ENCODE measurements at places on chromosomes 7 and 10. TPM values are rescaled to one million over a fixed set of nuclear protein-coding genes. Genes with fewer than 3 reads are reported as not detected.

DNA sequence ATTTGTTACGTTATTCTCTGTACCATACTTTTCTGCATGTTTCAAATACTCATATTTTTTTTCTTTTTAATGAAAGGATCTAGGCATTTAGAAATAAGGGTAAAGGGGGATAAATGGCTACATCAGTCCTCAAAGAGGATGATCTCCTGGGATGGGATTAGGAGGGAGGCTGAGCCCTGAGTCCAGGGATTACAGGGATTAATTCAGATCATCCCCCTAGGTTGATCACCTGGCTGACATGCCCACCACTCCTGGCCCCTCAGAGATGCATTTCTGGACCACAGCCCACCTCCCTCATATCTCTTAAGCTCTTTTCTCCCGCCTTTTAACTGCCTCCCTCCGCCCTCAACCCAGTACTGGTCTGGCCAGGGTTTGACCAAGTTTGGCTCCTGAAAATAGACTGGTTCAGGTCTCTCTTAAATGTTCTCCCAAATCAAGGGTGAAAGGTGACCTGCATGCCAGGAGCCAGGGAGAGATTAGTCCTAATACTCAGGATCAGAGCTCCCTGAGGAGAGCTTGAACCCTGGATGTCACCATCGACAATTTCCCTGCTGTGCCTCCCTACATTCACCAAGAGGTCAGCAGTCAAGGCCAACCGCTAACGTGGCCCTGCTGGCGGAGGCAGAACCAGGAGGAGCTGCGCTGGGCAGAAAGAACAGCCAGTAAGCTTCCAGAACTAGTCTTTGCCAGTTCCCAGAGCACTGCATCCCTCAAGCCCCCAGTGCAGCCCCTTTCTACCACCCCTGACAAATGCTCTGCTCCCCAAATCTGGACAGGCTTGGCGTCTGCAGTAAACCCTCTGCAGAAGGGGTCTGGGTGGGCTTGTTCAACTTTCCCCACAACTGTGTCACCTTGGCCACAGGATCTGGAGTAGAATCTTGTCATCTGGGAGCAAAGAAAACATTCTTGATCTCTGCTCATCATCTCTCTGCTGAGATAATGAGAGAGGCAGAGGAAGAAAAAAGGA lies 3.0 kb upstream of the CCDC136 start:
- peaks cover 7% of the 10 kb centered on the region for H3K27me3 ChIP-seq
- peaks cover 9% of the 10 kb centered on the region for H3K4me1 ChIP-seq
- H3K4me3 ChIP-seq, result peak overlapping the region; percentile 44
- no peaks in the 10 kb centered on the region for H3K36me3 ChIP-seq
- no peak for DNase-seq

Gene GTF2IRD2
- 9.3 TPM for total RNA-seq

- H3K4me3 ChIP-seq, result peak overlapping the region; percentile 34
- no peaks in the 10 kb centered on the region for H3K36me3 ChIP-seq
- H3K4me1 ChIP-seq, result peaks cover 24% of the 10 kb centered on the region
Observed at GRCh38 chr10:72316386-72316700, 38.4 kb downstream of the DNAJB12 start.

Gene APBB1IP
- not detected for total RNA-seq

DNA sequence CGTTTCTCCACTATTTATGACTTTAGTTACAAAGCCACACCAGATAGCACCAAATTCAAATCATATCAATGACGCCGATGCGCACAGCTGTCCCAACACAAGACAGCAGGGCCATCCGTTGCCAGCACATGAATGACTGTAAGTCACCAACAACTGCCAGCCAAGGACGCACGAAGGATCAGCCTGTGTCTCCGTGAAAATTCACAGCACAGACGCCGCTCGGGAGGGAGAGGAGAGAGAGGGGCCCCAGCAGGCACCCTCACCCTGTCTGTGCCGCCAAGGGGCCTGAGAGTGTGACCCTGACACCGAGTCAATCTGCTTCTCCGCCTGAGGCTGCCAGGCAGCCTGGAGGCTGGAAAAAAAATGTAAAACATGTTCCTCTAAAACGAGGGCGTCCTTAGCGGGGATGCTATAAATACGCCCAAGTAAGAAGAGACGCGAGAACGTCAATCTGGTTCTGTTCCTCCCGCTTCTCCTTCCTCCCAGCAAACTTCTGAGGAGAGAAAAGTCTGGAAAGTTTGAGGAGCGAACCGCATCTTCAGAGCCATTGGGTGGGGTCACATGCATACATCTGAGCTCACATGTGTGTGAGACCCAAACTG lies 111.2 kb downstream of the PTPRN2 start:
- no peak overlapping the region for H3K27ac ChIP-seq
- no peak overlapping the region for H3K4me3 ChIP-seq
- H3K4me1 ChIP-seq, result peaks cover 29% of the 10 kb centered on the region
- no peak for DNase-seq

DNA sequence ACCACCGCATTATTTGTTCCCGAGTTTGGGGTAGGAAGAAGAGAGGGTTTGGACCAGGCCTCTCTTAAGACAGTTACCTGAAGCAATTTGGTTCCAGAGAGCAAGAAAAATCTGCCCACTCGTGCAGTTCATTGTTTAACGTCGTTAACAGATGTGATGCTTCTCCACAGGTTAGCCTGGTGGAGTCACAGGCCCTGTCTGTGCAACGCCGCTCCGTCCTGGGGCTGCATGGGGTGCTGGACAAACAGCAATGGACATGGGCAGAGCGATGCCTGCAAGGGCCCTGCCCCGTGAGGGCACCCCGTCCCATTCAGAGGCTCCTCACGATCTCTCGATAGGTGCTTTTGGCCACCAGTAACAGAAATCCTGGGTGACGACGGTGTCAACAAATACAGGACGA lies 9.7 kb downstream of the FOXL3 start:
- no peak overlapping the region for H3K4me3 ChIP-seq
- peaks cover 4% of the 10 kb centered on the region for H3K36me3 ChIP-seq
- H3K4me1 ChIP-seq, result no peaks in the 10 kb centered on the region
- no peak for DNase-seq
- H3K27ac ChIP-seq, result no peak overlapping the region

Gene POU6F2
- total RNA-seq, result 34.7 TPM

DNA sequence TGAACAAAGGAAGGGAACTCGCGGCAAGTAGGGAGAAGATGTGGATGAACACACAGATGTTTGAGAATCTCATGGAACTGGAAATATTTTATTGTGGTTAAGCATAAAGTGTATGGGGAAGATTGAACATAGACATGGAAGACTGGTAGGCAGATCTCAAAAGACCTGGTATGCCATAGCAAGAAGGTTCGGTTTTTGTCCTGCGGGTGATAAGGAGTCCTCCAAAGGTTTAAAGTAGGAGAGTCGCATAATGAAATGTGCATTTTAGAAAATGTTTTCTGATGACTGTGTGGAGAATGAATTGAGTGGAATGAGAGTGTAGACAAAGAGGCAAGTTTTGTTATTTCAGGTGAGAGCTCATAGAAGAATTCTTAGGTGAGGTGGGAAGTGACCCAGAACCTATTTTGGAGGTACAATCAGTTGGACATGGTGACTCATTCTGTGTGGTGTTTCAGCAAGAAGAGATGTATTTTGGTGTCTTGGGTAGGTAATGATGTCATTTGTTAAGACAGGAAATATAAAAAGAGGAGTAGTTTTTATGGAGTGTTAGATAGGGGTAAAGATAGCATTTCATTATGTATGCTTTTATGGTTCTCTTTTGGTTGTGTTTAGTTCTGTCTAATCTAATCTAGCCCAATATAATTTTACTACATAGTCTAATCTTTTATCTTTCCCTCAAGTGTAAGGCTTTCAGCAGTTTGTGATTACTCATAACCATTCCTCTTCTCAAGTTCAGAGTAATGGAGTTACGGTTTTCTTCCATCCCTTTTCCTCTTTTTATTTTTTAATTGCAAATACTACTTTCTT lies 239.2 kb downstream of the EXOC4 start:
- H3K27ac ChIP-seq, result no peak overlapping the region
- DNase-seq, result no peak
- H3K27me3 ChIP-seq, result peaks cover 2% of the 10 kb centered on the region
- no peak overlapping the region for H3K4me3 ChIP-seq
- H3K4me1 ChIP-seq, result no peaks in the 10 kb centered on the region

DNA sequence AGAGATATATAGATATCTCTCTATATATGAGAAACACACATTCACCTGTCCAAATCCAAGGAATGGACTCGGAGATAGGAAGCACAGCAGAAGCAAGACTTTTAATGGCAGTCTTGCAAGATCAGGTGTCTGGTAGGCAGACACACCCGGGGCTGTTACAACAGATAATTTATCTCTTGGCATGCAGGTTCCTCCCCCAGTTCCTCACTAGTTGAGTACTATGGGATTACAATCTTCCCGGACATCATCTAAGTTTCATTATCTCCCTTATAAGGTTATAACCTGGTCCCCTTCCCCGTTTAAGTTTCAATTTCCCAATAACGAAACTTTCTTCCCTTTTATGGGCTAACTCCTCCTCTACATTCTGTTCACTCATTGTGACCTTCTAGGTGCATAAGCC lies 399.3 kb downstream of the PPP1R3A start:
- no peak overlapping the region for H3K4me3 ChIP-seq
- H3K27ac ChIP-seq, result no peak overlapping the region
- H3K27me3 ChIP-seq, result peaks cover under 1% of the 10 kb centered on the region
- no peaks in the 10 kb centered on the region for H3K4me1 ChIP-seq
- H3K36me3 ChIP-seq, result no peaks in the 10 kb centered on the region

Gene AKR1C8
- not detected for total RNA-seq

Gene VPS41
- total RNA-seq, result 108 TPM

DNA sequence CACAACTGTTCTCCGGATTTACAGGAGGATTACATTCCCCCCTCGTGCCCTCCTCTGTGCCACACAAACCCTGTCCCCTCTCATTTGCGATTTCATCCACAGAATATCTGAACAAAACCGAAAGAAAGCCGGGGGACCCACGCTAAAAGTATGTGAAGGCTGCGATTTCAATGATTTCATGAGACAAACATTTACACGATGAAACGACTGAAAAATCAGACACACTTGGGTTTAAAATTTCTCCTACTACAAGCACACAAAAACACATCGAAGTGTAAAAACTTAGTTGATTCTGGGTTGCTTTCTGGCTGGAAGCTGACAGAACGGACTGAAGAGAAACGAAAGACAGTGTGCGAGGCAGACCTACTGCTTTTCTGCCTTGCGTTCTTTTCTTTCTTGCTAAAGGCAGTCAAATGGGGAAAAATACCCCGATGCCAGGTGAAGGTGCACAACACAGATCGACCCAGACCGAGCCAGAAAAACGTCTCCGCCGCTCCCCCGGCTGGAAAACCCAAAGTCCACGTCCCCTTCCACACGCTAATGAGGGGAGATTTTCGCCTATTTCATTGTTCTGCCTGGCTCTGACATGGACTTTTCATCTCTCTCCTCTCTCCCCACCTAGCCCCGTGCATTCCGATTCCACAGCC lies 1.2 kb downstream of the HIPK2 start:
- H3K27me3 ChIP-seq, result peaks cover 10% of the 10 kb centered on the region
- H3K4me3 ChIP-seq, result peak overlapping the region; percentile 93
- DNase-seq, result no peak

GRCh38 chr7:128113839-128114238 lies 82.6 kb upstream of the LRRC4 start:
- DNase-seq, result no peak
- H3K36me3 ChIP-seq, result peaks cover 8% of the 10 kb centered on the region
- peaks cover 32% of the 10 kb centered on the region for H3K4me1 ChIP-seq
- no peak overlapping the region for H3K27ac ChIP-seq

Gene STARD3NL
- 158 TPM for total RNA-seq

GRCh38 chr7:155746188-155746587 lies 66.1 kb downstream of the SHH start:
- H3K4me1 ChIP-seq, result peaks cover 31% of the 10 kb centered on the region
- H3K27ac ChIP-seq, result no peak overlapping the region
- H3K36me3 ChIP-seq, result no peaks in the 10 kb centered on the region

Gene TMEM184A
- total RNA-seq, result 20.7 TPM

GRCh38 chr10:60144099-60144498 lies 237.7 kb upstream of the CCDC6 start:
- no peaks in the 10 kb centered on the region for H3K27me3 ChIP-seq
- H3K4me3 ChIP-seq, result no peak overlapping the region
- H3K4me1 ChIP-seq, result no peaks in the 10 kb centered on the region

DNA sequence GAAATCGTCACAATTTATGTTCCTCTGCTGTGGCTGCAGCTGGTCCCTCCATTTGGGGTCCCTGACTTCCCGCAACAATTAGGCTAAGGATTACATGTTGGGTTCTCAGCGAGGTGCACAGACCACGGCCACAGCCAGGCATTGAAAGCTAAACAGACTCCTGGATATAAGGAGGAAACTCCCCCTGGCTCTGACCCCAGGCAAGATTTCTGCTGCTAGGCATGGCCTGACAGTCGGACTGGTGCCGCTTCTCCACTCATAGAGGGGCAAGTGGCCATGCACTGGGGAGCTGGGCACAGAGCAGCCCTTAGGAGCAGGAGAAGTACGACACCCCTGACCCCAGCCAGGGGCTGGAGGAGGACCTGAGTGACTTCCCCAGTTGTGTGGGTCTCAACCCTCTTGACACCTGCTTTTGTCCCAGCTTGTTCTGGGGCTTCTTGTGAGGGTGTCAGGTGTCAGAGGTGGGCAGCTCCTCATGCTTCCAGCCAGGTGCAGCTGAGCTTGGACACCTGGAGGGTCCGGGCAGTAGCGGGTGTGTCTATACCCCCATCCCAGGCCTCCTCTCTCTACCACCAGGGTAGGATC lies 38.3 kb downstream of the TSPAN15 start:
- peaks cover 13% of the 10 kb centered on the region for H3K36me3 ChIP-seq
- no peak for DNase-seq
- peaks cover 29% of the 10 kb centered on the region for H3K4me1 ChIP-seq
- H3K4me3 ChIP-seq, result no peak overlapping the region
- peaks cover 3% of the 10 kb centered on the region for H3K27me3 ChIP-seq

Gene SH3PXD2A
- 16.7 TPM for total RNA-seq

- H3K36me3 ChIP-seq, result no peaks in the 10 kb centered on the region
- no peak overlapping the region for H3K4me3 ChIP-seq
- H3K27ac ChIP-seq, result no peak overlapping the region
- no peak for DNase-seq
Observed at GRCh38 chr10:15738270-15738925, 18.7 kb upstream of the ITGA8 start.

DNA sequence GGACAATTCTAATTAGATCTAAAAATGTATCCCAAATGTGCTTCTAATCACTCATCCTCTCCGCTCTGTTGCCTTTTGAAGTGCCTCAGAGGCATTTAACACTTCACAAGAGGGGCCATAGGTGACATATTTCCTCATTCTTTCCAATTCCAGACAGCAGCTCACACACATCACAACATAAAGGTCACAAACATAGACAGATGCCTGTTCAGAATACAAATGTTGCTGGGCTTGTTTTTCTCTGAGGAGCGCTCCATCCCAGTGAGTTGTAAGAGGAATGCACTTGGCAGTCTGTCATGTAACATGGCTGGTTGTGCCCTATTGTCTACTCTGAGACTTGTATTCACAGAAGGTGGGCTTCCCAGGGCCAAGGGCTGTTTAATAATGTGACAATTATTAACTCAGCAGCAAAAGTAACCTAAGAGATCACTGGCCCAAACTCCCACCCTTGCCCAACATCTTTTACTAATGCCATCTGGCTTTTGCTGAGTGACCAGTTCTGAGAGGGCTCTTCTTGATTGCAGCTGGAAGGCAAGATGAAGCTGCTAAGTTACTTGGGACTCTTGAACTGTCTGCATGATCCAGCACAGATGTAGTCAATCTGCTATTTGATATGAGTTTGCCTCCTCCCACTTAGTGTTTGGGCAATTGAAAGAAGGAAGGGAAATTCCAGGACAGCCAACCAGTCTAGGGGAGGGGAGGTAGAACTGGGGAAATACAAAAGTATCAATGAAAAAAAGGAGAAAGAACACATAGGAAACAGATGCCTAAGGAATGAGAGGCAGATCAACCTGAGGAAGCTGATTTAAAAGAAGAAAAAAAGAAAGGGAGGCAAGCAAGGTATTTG lies 13.6 kb downstream of the PON2 start:
- peak overlapping the region; percentile 88 for H3K27ac ChIP-seq
- DNase-seq, result no peak
- peaks cover 5% of the 10 kb centered on the region for H3K27me3 ChIP-seq
- peak overlapping the region; percentile 17 for H3K4me3 ChIP-seq
- H3K36me3 ChIP-seq, result no peaks in the 10 kb centered on the region
